ENCODE measurements at places on chromosomes 7 and 10.

DNA sequence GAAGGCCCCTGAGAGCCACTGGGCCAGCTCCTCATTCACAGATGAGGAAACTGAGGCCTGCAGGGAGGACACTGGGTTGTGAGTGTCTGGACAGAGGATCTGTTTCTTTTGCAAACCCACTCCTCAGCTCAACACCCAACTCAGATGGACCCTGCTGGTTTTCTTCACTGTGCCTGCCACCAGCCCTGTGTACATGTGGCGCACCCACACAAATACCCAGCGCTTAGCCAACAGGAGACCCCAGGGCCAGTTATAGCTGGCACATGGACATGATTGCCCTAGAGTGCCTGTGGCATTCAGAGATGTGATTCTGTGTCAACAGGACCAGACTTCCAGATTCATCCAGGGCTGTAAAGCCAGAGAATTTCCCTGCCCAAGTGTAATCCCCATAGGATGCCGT, 12.4 kb downstream of the PODXL start:
- DNase-seq: no peak

DNA sequence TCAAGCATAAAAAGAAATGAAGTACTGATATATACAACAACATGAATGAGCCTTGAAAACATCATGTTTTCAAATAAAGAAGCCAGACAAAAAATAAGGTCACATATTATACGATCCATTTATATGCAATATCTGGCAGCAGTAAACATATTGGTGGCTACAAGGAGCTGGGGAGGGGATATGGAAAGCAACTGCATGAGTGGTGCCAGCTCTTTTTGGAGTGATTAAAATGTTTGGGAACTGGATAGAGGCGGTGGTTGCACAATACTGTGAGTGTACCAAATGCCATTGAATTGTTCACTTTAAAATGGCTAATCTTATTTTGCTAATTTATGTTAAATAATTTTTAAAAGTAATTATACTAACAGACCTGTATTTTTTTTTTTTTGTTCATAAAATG, 481.7 kb downstream of the PCDH15 start:
- no peak for DNase-seq

GRCh38 chr7:30176463-30177109, 41.8 kb downstream of the MTURN start:
- no peak for DNase-seq

DNA sequence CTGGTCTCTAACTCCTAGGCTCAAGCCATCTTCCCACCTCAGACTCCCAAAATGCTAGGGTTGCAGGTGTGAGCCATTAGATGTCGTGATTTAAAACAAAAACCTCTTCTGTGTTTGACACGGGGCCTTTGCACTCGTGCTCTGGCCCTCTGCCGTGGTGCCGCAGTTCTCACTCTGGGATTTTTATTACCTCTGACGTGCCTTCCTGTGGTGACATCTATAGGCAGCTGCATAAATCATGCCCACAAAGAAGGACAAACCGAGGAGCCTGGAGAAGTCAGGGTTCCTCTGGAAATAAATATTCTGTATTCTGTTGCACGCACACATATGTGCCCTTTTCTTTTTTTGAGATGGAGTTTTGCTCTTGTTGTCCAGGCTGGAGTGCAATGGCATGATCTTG, 25.9 kb upstream of the OCM start:
- DNase-seq: no peak

GRCh38 chr10:32051926-32052325, 4.3 kb downstream of the KIF5B start:
- DNase-seq: no peak

GRCh38 chr10:111984057-111984456, 199.5 kb downstream of the GPAM start:
- DNase-seq: no peak

- no peak for DNase-seq
Observed at GRCh38 chr10:58797356-58797755, 284.7 kb downstream of the BICC1 start.

DNA sequence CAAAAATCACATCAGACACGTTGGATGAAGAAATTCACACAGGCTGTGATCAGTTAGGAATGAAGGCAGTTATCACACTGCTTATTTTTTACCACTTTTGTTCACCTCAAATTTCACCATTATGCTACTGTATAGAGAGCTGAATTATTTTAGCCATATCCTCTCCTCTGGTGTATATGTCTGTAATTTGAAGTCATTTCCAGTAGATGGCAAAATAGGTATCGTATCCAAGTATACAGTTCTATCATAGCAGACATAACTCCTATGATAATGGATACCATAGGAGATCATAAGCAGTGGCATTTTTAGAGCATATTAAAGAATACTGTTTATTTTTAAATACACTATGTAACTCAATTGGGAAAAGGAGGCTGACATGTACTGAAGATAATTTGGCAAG, 909.7 kb downstream of the DNAJB9 start:
- DNase-seq: no peak

GRCh38 chr7:120654241-120654640, 203.7 kb downstream of the TSPAN12 start:
- no peak for DNase-seq

GRCh38 chr10:35089611-35090161, 455 bp downstream of the CUL2 start:
- DNase-seq: no peak

- DNase-seq: no peak
Observed at GRCh38 chr10:131125511-131126225, 185.9 kb downstream of the TCERG1L start.

DNA sequence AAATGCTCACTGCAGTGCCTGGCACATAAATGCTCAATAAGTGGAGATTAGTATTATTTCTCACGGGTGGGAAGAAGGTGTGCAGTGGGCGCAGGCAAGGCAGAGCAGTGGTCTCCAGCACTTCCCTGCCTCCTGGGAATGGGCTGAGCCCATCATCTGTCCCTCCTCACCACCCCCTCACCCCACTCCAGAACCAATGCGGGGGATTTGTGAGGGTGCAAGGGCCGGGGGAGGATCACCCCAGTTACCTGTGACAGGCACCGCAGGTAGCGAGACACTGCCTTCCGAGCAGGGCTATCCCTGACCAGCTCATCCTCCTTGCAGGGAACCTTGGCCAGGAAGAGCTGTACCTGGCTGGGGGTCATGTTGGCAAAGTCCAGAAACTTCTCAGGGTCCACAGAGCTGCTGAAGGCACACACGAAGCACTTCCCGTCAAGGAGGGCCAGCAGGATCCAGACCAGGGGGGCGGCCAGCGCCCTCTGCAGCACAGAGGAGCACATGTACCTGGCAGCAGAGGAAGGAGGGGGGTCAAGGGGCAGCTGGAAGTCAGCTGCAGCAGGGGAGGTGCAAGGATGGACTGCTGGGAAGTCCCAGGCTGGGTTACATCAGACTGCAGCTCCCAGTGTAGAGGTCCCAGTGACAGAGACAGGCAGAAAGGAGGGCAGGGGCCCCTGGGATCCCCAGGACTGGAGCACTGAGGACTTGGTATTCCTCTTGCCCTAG, 2.8 kb downstream of the CALHM3 start:
- DNase-seq: no peak

- DNase-seq: no peak
Observed at GRCh38 chr7:130506358-130506757, 14.5 kb downstream of the MEST start.

DNA sequence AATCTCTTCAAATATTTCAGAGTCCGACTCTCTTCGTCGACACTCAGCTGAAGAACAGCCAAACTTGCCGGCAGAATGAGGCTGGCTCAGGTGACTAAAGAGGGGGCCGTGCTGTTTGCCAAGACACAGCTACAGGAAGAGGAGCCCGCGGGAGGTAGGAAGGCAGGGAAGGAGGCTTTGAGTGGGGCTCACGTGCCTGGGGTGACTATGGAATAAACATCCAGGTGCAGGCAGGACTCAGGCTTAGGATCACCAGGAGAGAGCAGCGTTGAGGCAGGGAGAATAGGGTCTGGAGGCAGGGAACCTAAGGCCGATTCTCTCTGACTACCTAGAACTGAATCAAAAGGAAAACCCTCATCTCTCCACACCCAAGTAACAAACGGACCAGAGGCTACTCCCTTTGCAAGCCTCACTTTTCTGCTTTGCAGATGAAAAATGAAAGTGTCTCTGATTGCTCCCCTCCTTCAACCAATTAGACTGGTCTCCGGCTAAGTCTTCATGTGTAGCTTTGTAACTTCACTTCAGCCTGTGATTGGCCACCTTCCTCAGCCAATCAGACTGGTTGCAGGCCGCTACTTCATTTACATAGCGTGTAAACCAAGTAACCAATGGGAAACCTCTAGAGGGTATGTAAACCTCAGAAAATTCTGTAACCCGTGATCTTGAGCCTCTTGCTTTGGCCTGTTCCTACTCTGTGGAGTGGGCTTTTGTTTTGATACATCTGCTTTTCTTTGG, 19.7 kb upstream of the BNIP3 start:
- DNase-seq: no peak

DNA sequence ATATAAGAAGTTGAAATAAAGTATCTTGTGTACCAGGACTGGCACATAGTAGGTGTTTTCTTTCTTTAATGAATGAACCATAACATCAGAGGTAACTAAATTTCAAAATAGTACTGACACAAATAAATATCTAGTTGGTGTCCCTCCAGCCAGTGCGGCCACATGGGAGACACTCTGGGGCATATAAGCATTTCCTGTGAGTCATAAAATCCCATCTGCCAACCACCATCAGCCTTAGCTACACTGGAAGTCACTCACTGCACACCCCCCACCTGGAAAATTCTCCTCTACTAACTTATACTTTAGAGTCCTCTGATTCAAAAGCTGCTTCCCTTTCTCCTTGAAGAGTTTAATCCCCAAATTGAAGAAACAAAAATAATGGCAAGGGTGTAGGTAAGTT, 32.5 kb downstream of the DYDC1 start:
- DNase-seq: no peak

- DNase-seq: no peak
Observed at GRCh38 chr7:150954986-150955518, 23.1 kb downstream of the KCNH2 start.

DNA sequence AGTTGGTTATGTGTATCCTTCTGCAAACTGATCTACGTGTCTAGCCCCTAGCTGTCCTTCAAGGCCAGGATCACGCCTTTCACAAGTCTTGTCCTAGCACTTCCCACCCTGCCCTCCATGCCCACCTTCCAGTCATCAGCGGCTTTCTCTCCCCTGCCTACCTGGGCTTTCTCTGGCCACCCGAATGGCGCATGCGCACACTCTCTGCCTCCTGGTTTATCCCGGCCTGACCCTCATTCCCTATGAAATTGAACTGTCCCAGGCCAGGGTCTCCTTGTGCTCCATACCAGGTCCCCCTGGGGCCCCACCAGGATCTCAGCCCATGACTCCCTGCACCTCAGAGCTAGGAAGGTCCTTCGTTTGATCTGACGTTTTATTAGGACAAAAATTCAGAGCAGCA, 31.6 kb upstream of the CTBP2 start:
- no peak for DNase-seq

GRCh38 chr7:22255834-22256233, 101.1 kb downstream of the RAPGEF5 start:
- no peak for DNase-seq

- no peak for DNase-seq
Observed at GRCh38 chr7:107286751-107287621, 118.2 kb downstream of the HBP1 start.

DNA sequence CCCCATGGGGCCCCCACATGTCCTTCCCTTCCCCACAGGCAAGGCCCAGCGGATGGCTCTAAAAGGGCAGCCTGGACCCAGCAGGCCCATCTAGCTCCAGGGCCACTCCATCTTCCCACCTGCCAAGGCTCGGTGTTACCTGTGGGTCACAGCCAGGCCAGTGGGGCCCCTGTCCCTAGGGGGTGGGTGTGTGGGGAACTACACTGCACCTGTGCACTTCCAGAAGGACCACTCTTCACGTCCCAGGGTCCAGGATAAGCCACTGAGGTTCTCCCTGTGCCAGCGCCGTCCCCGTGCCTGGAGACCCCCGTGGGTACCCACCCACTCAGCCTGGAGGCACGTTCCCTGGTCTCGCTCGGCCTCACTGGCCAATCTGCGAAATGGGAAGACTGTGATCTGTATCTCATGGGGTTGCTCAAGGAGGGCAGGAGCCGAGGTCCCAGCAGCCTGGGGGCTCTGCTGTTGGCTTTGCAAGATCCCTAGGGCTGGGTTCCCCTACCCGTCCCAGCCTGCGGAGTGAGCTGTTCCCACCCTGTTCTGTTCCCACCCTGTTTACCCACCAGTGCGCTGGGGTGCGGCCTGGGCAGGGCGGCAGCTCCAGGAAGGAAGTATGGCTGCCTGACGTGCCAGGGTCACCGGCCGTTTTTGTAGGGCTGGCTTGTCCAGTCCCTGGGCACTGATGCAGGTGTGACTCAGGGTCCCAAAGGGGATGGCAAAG, 4.6 kb downstream of the PWWP2B start:
- no peak for DNase-seq

DNA sequence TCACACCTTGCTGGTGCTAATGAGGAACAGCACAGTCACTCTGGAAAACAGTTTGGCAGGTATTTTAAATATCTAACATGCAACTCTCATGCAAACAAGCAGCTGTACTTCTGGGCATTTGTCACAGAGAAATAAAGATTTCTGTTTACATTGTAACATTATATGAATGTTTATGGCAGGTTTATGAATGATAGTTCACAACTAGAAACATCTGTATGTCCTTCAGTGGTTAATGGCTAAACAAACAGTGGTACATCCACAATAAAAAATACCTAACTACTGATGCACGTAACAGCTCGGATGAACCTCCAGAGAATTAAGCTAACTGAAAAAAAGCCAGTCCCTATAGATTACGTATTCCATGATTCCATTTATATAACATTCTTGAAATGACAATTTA, 109.6 kb downstream of the GPR37 start:
- no peak for DNase-seq

- no peak for DNase-seq
Observed at GRCh38 chr7:65800890-65801341, 72.0 kb upstream of the VKORC1L1 start.

DNA sequence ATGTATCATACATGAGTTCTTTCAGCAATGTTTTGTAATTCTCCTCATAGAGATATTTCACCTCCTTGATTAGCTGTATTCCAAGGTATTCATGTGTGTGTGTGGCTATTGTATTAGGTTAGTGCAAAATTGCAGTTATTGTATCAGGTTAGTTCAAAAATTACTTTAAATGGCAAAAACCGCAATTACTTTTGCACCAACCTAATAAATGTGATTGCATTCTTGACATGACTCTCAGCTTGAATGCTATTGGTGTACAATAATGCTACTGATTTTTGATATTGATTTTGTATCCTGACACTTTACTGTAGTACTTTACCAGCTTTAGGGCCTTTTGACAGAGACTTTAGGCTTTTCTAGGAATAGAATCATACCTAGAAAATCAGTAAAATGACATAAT, 297.4 kb downstream of the ZWINT start:
- no peak for DNase-seq

DNA sequence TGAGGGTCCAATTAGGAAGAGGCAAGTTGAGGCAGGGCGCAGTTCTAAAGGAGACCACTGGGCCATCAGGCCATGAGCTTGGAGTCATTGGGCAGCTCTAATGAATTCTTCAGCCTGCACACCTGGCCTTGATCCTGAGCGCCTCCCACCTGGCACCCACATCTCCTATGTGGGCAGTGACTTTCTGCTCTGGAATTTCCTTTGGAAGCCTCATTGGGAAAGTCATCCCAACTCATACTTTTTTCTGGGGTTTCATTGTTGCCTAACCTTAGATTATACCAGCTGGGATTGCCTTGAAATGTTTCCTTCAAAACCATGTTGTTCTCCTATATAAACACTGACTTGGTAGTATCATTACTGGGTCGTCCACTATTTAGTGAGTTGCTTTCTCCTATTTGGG, 54.1 kb downstream of the PLPP4 start:
- DNase-seq: no peak

- no peak for DNase-seq
Observed at GRCh38 chr7:129150199-129150996, 5.9 kb downstream of the TSPAN33 start.

All from cerebellar nuclear complex (tissue), 1 donor.